Activated CD4-positive, CD25-positive, alpha-beta regulatory T cell treated with anti-CD3 and anti-CD28 coated beads, Interleukin-2, amount 50 U/mL, for 24 hours (primary cell): ENCODE measurements at places on chromosomes 3 and 15.

GRCh38 chr15:100103828-100104227, 237.9 kb downstream of the ADAMTS17 start:
- no peak for ATAC-seq

DNA sequence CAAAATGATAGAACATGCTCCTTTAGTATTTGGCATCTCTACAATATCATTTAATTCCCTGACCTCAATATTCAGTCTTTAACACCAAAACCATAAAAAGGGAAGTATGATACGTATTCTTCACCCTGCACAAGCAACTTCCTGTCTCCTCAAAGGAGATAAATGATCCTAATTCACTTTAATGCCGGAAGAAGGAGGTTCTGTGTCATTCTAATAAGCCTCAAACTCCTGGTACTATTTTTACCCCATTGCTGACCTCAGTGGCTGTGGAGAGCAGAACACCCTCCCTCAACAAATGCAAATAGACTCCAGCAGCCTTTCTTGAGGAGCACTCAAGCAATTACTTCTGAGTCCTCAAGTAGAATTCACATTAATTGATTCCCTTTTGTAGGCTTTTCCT, 173.3 kb downstream of the TMEM108 start:
- no peak for ATAC-seq

GRCh38 chr3:183122257-183122932, 23.1 kb upstream of the MCCC1 start:
- ATAC-seq, result peak; percentile 24

GRCh38 chr3:104521606-104522336, 844.9 kb upstream of the ALCAM start:
- no peak for ATAC-seq

GRCh38 chr15:78873793-78874765, 1.4 kb downstream of the MORF4L1 start:
- no peak for ATAC-seq

GRCh38 chr3:134034005-134034785, 4.5 kb upstream of the SLCO2A1 start:
- no peak for ATAC-seq

GRCh38 chr3:4571690-4572334, 78.7 kb downstream of the ITPR1 start:
- ATAC-seq, result no peak

GRCh38 chr3:15452156-15452555, 24.8 kb downstream of the EAF1 start:
- no peak for ATAC-seq

- ATAC-seq, result no peak
Observed at GRCh38 chr3:36695769-36696137, 68.6 kb downstream of the DCLK3 start.

DNA sequence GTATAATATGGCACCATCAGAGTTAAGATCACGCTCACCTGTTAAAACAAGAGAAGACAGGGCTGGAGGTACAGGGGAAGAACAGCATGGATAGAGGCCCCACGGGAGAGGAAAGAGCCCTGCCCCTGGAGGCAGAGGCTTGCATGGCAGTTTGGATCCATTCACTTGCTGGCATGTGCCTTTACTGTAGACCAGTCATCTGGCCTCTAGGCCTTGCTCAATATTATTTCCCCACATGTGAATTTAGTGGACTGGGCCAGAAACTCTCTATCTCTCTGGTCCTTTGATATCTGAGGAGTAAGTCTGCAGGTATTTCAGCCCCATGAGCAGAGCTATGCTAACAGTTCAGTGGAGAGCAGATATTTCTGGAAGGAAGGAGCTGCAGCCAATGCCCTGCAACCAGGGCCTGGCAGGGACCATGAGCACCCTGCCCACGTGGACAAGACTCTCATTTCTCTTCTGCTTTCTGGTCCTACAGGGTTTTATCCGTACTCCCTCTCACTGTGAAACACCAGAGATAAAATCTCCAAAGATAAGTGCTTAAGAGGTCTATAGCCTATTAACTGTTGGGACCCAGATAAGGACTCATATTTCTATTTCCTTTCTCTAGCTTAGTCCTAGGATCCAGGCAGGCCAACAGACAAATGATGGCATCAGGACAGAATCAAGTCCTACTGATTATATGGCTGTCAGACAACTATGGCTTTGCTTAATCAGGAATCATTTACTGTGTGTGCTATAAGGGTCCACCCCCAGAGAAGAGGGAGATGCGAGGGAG, 65.0 kb downstream of the CLDN11 start:
- no peak for ATAC-seq

GRCh38 chr3:128998561-128998960, 2.5 kb upstream of the EFCC1 start:
- ATAC-seq, result no peak

DNA sequence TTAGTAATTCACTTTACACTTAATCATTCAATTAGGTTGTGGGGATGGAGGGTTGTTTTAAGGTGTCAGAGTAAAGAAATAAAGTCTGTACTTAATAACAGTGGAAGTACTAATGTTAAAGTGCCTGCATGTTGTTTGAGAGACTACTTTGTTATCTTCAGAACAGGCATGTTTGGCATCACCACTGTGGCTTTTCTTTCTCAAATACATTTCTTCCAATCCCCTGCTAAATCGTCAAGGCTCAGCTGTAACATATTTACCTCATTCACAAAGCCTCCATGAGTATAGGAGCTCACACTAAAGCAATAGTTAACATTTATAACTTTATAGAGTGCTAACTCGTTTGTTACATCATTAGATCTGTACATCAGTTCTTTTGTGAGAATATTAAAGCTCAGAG, 2.6 kb downstream of the TIMMDC1 start:
- no peak for ATAC-seq

DNA sequence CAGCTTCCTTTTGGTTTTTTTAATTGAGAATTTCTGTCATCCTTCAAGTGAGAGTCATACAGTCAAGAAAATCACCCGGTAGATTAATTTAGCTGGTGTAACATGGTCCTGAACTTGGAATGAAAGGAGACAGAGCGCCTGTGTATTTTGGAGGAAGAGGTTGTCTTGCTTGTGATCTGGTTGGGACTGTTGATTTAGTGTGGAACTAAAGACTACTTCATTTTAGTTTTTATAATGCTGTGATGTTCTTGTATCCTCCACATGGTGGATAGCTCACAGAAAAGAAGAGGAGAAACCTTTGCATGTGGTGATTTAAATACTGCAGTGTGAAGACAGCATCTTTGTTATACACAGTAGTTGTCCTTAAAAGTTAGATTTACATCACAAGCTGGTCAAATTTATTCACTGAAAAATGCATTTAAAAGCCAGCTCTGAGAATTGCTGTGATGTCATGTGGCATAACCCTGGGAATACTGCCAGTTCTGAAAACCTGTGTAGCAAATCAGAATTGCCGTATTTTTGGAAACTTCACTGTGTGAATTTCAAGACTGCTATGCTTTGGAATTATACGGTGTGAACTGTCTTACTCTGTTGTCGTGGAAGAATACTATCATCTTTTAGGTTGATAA, 268.5 kb downstream of the PTPRG start:
- no peak for ATAC-seq

DNA sequence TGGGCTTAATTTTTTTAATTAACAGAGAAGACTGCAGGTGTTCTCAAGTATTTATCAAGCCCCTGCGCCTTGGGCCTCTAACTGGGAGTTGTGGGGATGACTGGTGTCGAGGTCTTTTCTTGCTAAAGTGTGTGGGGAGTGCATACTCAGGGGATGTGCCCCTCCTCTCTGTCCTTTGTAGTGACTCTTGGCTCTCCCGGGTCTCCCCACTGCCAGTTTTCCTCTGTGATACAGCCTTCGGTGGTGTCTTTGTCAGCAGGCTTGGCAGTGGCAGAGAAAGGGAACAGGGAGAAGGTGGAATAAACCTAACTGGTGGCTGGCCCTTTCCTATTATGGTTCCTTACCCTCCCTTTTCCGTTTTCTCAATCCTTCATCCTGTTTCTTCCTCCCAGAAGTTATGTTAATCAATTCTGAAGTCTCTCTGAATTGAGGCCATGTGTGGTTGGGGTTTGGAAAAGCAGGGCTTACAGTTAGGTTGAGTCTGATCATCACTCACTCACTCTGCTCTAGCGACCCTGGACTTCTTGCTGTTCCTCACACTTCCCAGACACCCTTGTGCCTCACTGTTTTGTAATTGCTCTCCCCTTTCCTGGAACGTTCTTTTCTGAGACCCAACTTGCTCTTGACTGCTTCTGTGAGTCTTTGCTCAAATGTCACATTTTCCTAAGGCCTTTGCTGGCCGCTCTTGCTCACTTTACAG, 158.1 kb downstream of the PTPRG start:
- no peak for ATAC-seq

DNA sequence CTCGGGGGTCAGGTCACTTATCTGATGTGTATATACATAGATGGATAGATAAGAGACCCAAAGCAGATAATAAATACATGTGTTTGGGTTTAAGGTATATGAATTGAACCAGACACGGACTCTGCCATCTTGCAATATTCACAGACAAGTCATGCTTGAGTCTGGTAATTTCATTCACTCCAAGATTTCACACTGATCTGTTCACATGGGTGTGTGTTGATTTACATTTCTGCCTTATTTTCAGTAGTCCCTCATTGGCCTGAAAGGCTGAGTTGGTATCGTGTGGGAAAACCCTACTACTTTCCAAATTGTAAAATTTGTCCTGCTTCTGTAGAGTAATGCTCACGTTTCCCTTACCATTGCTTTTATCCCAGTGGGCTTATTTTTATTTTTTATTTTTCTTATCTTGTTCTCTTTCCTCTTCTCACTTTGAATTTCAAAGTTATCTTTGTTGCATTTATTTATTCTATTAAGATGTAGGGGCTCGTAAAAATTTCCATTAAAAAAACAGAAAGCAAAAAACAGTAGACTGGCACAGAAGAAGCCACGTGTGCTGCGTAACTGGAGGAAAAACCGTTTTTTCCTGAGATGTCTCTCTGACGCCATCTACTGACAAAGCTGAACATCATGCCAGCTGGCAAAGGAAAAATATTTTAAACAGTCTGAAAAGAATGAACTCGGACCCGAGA, 10.8 kb upstream of the MFSD1 start:
- peak; percentile 55 for ATAC-seq

- ATAC-seq, result no peak
Observed at GRCh38 chr3:39124876-39125840, 17.7 kb downstream of the TTC21A start.

DNA sequence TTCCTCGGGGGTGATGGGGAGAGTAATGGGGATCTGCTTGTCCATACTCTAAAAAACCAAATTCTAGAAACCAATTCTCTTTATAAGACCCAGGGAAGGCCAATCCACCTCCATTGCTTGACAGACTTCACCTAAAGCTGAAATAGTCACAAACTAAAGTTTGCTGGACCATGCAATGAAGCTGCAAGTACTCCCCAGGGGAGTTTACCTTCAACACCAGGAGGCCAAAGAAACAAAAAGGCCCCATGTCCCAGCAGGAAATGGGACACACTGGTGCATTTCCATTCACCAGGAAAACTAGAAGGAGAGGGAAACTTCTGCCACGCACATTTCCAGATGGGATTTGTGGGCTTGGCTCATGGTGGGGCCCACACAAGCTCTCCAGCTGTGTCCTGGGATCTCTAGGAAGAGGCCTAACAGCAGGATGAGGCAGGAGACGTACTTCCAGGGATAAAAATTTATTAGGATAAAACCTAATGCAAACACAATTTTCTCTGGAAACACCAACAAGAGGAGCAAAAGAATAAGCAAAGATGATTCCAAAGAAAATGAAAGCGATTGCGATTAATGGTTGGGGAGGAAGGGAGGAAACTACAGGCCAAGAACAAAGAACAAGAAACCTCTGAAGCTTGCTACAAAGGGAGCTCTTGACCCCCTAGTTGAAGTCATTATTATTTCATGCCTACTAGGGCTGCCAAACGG, 238.0 kb upstream of the LRTM1 start:
- no peak for ATAC-seq

DNA sequence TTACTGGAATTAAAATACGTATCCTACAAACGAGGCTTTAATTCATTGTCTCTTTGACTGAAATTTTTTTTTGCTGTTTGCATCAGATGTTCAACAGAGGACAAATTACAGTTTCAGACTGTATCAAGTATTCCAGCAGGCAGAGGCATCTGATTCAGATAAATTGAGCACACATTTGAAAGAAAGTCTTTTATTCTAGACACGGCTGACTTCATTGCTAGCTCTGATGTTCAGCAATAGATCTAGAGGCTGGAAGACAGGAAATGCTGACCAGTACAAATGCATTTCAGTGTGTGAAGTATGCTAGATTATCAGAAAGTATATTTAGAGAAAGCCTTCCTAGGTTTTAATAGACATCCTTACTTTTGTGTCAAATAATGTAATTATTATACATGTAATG, 472.2 kb downstream of the NLGN1 start:
- no peak for ATAC-seq

- ATAC-seq, result no peak
Observed at GRCh38 chr3:48082580-48083184, 66.5 kb upstream of the MAP4 start.

GRCh38 chr3:105752791-105753415, 115.9 kb downstream of the CBLB start:
- ATAC-seq, result peak; percentile 75

DNA sequence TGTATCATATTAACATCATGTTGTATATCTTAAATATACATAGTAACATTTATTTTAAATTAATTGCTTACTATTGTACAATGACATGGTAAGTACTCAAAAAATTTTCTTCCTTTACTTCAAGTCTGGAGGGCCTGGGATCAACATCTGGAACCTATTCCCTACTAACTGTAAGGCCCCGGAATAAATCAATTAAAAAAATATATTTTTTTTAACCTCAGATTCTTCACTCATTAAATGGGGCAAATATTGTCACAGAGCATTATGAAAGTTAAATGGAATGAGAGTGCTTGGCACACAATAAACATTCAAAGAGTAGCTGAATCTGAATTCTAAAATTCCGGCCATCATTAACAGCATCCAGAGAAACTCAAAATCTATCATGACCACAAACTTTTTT, 16.5 kb downstream of the GSK3B start:
- ATAC-seq, result no peak
